ENCODE measurements at places on chromosomes 13 and 19. TPM values are rescaled to one million over a fixed set of nuclear protein-coding genes. Genes with fewer than 3 reads are reported as not detected.

Gene ZNF792
- total RNA-seq: 3.6 TPM

Gene LILRA1
- total RNA-seq: not detected

Gene BIVM
- total RNA-seq: 11.3 TPM

Gene ZNF682
- not detected for total RNA-seq

Gene CD33
- total RNA-seq: 3.1 TPM

Gene ZNF793
- not detected for total RNA-seq

Gene PSG1
- not detected for total RNA-seq

Gene DHDH
- total RNA-seq: 8.6 TPM

Gene GIPC3
- not detected for total RNA-seq

Gene DZIP1
- total RNA-seq: 0.17 TPM

- H3K27me3 ChIP-seq: no peaks in the 10 kb centered on the region
- H3K4me3 ChIP-seq: no peak overlapping the region
- no peaks in the 10 kb centered on the region for H3K36me3 ChIP-seq
- DNase-seq: no peak
- H3K4me1 ChIP-seq: peaks cover 10% of the 10 kb centered on the region
Observed at GRCh38 chr13:75794663-75795062, 158.5 kb downstream of the LMO7 start.

GRCh38 chr19:41426952-41427646 is at the start of gene B3GNT8:
Gene B3GNT8 (minus strand): TSS chr19:41427374. CDS start chr19:41426778, 596 bp downstream.
- peaks cover 5% of the 10 kb centered on the region for H3K4me1 ChIP-seq
- H3K4me3 ChIP-seq: no peak within 1 kb of the TSS
- no peaks in the 10 kb centered on the region for H3K36me3 ChIP-seq
- no peak within 1 kb of the TSS for H3K27ac ChIP-seq
- DNase-seq: no peak

DNA sequence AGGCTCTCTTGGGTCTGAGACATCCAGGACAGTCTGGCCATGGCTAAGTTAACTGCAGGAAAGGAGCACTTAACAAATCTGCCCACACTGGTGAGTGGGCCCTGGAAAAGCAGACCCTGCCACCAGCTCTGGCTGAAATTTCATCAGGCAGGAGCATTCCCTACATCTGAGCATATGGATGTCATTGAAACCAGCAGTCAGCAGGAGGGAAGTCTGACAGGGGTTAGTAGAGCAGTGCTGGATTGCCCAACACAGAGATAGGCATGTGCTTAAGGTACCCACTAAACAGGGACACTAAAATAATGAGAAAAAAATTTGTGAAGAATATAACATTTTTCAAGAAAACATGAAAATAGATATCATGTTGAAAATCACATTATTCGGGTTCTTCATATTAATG is 13.6 kb upstream of the ACOD1 start:
- H3K4me1 ChIP-seq: peaks cover 7% of the 10 kb centered on the region
- DNase-seq: no peak
- no peak overlapping the region for H3K27ac ChIP-seq
- H3K4me3 ChIP-seq: no peak overlapping the region
- no peaks in the 10 kb centered on the region for H3K36me3 ChIP-seq

DNA sequence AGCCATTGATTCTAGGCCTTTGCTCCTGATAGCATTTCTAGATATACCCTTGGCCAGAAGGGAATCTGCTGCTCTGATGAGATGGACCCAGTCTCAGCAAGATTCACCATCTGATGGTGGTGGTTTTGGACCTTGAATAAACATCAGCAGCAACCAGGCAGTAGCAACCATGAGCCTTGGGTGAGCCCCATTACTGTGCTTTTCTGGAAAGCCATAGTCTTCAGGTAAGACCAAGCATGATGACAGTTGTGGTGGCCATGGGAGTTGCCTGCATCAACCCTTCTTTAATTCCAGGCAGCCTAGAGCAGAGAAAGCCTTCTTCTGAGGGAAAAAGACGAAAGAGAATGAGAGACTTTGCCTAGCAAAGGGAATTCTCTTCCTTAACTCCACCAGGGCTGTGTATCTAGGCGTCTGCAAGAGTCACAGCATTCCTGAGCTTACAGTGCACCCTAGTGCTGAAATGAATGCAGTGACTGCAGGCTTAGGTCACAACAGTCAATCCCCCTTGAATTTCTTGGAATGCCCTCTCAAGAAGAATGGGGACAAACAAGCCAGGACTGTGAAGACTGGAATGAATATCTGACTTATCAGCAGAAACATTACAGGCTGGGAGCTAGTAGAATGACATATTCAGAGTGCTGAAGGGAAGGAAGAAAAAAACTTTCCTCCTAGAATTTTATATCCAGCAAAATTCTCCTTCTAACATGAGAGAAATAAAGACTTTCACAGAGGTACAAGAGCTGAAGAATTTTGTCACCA is 942.4 kb upstream of the PCDH20 start:
- H3K27me3 ChIP-seq: no peaks in the 10 kb centered on the region
- no peak overlapping the region for H3K27ac ChIP-seq
- H3K4me3 ChIP-seq: no peak overlapping the region
- DNase-seq: peak; percentile 74
- no peaks in the 10 kb centered on the region for H3K36me3 ChIP-seq

GRCh38 chr13:19940106-19940505 is 18.4 kb upstream of the ZMYM2 start:
- H3K27ac ChIP-seq: no peak overlapping the region
- no peak for DNase-seq
- no peaks in the 10 kb centered on the region for H3K4me1 ChIP-seq
- H3K4me3 ChIP-seq: no peak overlapping the region
- no peaks in the 10 kb centered on the region for H3K36me3 ChIP-seq
- no peaks in the 10 kb centered on the region for H3K27me3 ChIP-seq

- H3K4me3 ChIP-seq: no peak overlapping the region
- no peaks in the 10 kb centered on the region for H3K27me3 ChIP-seq
- no peak overlapping the region for H3K27ac ChIP-seq
- no peaks in the 10 kb centered on the region for H3K4me1 ChIP-seq
- no peak for DNase-seq
Observed at GRCh38 chr13:24032252-24032651, 128.3 kb upstream of the SPATA13 start.

DNA sequence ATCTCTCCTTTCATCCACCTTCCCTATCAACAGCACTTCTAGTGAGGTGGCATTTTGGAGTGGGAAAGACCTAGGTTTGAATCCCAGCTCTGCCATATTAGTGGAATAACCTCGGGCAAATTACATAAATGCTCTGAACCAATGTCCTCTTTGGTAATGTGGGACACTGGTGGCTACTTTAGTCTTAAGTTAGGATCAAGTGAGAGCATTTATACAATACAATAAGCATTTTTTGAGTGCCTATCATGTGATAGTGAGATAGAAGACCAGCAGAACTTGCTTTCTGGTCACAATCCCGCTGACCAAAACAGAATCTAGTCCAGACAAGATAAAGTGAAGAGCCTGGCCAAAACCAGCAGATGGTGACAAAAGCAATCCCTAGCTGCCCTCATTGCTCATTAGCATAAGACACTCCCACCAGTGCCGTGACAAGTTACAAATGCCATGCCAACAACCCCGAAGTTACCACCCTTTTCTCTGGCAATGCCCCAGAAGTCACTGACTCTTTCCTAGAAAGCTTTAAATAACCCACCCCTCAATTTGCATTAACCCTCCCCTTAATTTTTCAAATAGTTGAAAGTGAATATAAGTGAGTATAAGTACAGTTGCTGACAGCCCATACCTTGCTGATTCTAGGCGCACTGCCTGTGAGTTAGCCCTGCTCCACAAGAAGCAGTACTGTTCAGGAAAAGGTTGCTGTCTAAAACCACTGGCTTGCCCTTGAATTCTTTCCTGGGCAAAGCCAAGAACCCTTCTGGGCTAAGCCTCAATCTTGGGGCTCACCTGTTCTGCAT is 28.9 kb upstream of the KPNA3 start:
- H3K27ac ChIP-seq: no peak overlapping the region
- no peak for DNase-seq
- no peaks in the 10 kb centered on the region for H3K4me1 ChIP-seq
- H3K36me3 ChIP-seq: no peaks in the 10 kb centered on the region
- H3K27me3 ChIP-seq: no peaks in the 10 kb centered on the region

GRCh38 chr13:66775196-66775595 is 454.9 kb downstream of the PCDH9 start:
- H3K27me3 ChIP-seq: no peaks in the 10 kb centered on the region
- H3K36me3 ChIP-seq: no peaks in the 10 kb centered on the region
- DNase-seq: no peak
- no peak overlapping the region for H3K27ac ChIP-seq
- no peak overlapping the region for H3K4me3 ChIP-seq

GRCh38 chr19:34588846-34589245 is 88.1 kb downstream of the SCGB2B2 start:
- no peak for DNase-seq
- no peak overlapping the region for H3K27ac ChIP-seq
- H3K36me3 ChIP-seq: no peaks in the 10 kb centered on the region
- no peaks in the 10 kb centered on the region for H3K27me3 ChIP-seq
- no peak overlapping the region for H3K4me3 ChIP-seq
- peaks cover 15% of the 10 kb centered on the region for H3K4me1 ChIP-seq

- H3K4me1 ChIP-seq: no peaks in the 10 kb centered on the region
- no peak overlapping the region for H3K27ac ChIP-seq
- no peaks in the 10 kb centered on the region for H3K36me3 ChIP-seq
- no peak for DNase-seq
- no peaks in the 10 kb centered on the region for H3K27me3 ChIP-seq
Observed at GRCh38 chr19:30810726-30811125, 438.5 kb downstream of the ZNF536 start.

- DNase-seq: no peak
- H3K36me3 ChIP-seq: no peaks in the 10 kb centered on the region
- no peak overlapping the region for H3K27ac ChIP-seq
- H3K4me1 ChIP-seq: no peaks in the 10 kb centered on the region
- H3K4me3 ChIP-seq: no peak overlapping the region
- H3K27me3 ChIP-seq: no peaks in the 10 kb centered on the region
Observed at GRCh38 chr13:32017474-32017873, 14.1 kb upstream of the FRY start.

GRCh38 chr13:76036176-76036575 is 400.0 kb downstream of the LMO7 start:
- H3K27me3 ChIP-seq: no peaks in the 10 kb centered on the region
- H3K27ac ChIP-seq: no peak overlapping the region
- no peak overlapping the region for H3K4me3 ChIP-seq

GRCh38 chr13:59532405-59532804 is 631.3 kb downstream of the DIAPH3 start:
- H3K4me1 ChIP-seq: peaks cover 9% of the 10 kb centered on the region
- no peaks in the 10 kb centered on the region for H3K27me3 ChIP-seq
- no peak overlapping the region for H3K27ac ChIP-seq
- DNase-seq: no peak

Measured in HCT116 (cell line).